ENCODE measurements at places on chromosomes 11 and 22.

DNA sequence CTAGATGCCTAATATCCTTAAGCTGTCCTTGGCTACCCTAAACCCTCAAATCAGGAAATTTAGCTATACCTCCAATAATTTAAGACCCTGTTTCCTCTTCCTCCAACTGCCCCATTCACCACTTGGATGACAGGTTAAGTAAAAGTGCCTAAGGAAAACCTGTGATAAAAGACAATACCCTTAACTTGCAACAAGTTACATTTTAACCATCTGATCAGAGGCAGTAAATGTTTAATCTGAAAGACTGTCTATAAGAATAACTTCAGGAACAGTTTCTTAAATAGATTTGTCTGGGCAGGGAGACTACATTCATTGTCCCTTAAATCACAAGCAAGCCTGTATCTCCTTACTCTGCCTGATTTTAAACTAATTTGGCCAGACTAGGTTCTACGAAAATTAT lies 129.1 kb downstream of the APOL5 start:
- DNase-seq = no peak

DNA sequence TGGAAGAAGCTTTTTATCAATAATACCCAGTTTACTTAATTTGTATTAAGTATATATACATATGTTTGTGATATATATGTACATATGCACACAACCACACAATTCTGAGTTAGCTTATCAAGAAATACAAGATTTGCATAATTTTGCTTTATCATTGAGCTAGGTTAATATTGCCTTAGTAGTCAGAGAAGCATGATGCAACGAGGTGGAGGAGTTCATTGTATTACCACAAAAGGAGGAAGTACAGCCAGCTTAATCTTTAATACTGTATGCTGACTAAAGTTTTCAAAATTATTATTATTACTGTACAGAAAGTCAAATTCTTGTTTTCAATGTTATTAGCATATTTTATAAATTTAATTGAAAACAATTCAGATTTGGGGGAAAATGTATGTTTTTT lies 278.4 kb upstream of the PDGFD start:
- no peak for DNase-seq

DNA sequence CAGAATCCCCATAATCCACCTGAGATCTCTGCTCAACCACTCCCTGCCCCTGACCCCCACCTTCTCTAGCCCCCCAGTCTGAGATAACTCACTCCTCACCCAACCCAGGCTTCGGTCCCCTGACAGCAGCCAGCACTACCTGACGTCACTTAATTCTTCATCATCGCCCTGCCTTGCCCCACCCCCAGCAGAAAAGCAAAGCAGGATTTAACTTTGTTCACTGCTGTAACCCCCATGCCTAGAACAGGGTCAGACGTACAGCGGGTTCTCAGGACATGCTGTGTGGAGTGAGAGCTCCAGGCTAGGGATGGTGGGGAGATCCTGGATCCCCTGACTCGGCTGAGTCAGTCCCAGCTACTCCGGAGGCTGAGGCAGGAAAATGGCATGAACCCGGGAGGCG lies 45.8 kb downstream of the ELFN2 start:
- no peak for DNase-seq

- no peak for DNase-seq
Measured at GRCh38 chr11:66609721-66610617, 6.5 kb upstream of the RBM14 start.

DNA sequence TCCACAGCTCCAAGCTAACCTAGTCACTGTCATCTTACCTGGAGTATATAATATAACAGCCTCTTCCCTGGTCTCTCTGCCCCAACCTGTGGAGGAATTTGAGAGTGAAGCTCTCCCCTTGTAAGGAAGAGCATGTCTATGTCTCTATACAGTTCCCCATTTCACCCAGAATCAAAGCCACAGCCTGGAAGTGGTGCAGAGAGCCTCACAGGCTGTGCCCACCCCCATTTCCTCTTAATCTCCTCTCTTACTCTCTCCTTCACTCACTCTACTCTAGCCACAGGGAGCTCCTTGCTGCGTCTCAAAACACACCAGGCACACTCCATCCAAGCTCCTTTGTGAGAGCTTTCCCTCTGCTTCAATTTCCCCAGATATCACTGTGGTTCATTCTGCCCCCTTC lies 302.5 kb upstream of the ISX start:
- no peak for DNase-seq

DNA sequence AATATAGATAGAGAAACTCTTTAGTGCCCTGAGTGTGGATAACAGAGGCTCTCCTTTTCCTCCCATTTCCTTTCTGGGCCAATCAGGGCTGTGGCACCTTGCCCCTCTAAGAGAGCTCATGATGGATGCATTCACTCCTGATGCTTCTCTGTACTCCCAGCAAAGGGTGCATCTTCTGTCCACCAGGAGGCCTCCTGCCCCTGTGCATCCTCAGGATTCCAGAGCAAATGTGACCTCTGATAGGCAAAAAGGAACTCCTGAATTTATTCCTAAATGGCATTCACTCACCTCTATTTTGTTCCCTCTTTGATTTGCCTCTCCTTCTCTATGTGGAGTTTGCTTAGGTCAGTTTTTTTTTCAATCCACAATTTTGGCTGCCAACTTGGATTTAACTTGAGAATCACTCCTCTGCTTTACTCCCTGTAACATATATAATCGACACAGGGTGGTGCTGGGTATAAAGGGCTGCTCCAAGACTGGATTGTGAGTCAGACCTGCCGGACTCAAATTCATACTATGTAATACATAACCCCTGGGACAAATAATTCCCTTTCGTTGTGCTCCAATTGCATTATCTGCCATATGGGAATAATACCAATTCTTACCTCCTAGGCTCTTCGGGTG lies 1.1 kb upstream of the MRGPRX4 start:
- DNase-seq = peak; percentile 32

- DNase-seq = peak; percentile 71
Measured at GRCh38 chr11:124867700-124868099, 2.5 kb downstream of the ROBO3 start.

GRCh38 chr11:92941676-92942571 lies 27.5 kb upstream of the MTNR1B start:
- DNase-seq = peak; percentile 64

DNA sequence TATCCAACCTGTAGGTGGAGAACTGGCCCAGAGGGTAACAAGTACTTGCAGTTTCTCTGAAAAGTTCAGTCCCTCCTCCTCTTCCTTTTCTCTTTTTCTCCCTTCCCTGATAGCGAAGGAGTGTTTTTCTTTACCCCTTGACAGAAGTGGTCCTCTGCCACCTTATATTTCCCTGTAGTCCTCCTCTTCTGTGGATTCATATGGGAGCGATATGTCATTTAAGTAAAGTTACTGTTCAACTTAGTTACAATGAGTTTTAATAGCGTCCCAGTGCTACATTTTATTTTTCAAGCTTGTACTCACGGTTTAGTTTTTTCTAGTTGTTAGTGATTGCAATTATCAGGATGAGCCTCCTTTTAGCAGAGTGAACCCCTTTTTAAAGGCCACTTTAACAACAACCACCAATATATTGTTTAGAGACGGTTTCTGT lies 1.4 kb downstream of the PCF11 start:
- DNase-seq = no peak

DNA sequence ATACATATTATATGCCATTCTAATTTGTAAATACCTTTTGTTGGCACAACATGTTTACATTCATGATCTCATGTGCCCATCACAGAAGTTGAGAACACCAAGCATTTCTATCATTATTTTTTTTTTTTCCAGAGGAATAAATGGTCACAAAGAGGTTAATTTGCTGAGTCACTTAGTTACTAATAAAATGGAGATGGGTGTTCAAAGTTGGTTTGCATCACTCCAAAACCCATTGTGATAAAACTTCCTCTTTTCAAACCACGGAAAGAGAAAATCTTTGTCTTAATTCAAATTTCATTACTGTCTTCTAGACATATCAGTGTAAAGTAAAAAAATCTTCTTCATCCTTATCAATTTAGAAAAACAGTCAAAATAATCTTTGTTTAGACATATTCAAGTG lies 636.8 kb upstream of the CCDC179 start:
- DNase-seq = no peak

GRCh38 chr11:16986434-16987204 lies 27.6 kb downstream of the PLEKHA7 start:
- DNase-seq = peak; percentile 82

Data from GM13976 (cell line).